ENCODE measurements at places on chromosomes 6 and 20.

GRCh38 chr20:56422076-56422823 lies 10.2 kb downstream of the CASS4 start:
- no peak for DNase-seq

GRCh38 chr20:22529150-22530019 lies 55.0 kb downstream of the FOXA2 start:
- no peak for DNase-seq

DNA sequence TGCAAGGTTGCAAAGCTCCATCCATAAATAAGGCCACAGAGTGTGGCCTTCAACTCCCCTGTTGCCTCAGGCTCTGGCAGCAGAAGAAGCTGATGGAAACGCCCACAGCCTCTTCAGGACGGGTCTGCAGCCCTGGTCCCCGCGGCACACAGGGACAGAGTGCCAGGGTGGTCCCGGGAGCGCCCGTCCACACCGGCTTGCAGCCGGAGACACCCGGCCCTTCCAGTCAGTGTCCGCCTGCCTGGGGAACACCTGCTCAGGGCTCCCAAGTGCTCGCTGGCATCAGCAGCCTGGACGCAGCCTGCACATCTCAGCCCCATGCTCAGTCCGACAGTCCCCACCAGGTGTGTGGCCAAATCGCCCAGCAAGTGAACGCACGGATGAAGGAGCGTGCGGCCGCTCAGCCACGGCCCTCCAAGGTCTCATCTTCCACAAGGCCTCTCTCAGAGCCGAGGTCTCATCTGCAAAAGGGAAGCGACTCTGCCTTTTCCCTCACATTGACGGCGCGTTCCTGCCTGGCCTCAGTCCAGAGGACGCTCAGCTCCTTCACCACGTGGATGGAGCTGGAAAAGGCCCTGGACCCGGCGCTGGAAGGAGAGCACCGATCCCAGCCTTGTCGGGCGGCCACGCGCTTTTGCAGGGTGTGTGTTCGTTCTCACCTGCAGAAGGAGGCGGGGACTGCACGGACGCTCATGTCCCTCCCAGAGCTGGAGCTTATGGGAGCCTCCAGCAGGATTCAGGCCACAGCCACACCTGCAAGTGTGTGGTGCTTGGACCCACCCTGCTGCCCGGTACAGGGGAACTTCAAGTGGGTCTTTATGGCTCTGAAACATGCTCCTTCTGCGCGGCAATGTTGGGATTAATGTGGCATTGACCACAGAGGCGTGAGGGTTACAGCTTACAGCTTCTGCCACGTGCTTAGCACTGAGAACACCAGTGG lies 180.4 kb downstream of the DLL1 start:
- no peak for DNase-seq

DNA sequence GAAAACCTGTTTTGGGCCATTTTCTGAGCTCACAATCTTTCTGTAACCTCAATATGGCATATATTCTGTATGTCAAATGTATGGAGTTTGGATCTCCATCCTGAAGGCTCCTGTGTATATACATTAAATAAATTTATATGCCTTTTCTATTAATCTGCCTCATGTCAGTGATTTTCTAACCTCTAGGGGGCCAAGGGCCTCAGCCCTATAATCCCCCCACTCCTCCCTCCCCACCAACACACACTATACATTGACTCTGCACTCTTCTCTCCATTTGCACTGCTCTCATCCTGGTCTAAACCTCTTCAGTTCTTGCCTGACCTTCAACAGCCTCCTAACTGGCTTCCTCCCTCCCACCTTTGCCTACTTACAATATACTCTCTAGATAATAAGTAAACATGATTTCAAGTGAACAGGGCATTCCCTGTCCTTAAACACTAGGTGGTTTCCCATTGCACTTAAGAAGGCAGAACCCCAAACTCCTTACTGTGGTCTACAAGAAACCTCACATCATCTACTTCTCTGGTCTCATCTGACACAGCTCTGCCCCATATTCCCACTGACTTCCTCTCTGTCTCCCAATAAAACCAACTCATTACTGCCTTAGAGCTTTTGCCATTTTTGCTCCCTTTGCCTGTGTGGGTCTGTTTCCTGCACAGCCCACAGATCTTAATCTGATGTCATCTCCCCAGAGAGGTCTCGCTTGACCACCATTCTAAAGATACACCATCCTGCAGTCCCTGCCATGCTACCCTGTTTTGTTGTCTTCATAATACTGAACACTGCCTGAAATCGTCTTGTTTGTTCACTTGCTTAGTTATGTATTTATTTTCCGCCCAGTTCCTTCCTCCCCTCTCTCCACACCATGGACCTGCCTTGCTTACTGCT lies 213.7 kb downstream of the SYNE1 start:
- DNase-seq, result no peak
